ENCODE measurements at places on chromosomes 2 and 18. TPM values are rescaled to one million over a fixed set of nuclear protein-coding genes. Genes with fewer than 3 reads are reported as not detected.

UGT1A3 gene
- total RNA-seq: not detected

DNA sequence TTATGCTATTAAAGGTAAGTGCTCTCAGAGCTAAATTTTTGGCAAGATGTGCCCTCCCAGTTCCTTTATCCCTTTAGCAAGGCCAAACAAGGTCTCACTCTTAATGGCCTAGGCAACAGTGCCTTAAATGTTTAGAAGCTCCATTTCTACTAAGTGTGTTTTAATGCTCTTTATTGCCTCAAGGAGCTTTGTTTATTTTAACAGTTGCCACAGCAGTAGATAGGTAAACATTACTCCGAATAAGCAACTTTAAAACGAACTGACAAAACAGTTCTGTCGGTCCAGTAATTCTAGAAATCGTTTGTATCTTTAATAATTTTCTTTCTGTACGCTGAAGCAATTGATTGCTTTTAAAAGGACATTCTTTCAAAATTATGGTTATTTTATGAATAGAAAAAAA is 74.5 kb downstream of the PIEZO2 start:
- H3K27ac ChIP-seq: no peak overlapping the region
- no peaks in the 10 kb centered on the region for H3K36me3 ChIP-seq
- H3K27me3 ChIP-seq: no peaks in the 10 kb centered on the region
- H3K4me1 ChIP-seq: no peaks in the 10 kb centered on the region
- no peak overlapping the region for H3K4me3 ChIP-seq

DNA sequence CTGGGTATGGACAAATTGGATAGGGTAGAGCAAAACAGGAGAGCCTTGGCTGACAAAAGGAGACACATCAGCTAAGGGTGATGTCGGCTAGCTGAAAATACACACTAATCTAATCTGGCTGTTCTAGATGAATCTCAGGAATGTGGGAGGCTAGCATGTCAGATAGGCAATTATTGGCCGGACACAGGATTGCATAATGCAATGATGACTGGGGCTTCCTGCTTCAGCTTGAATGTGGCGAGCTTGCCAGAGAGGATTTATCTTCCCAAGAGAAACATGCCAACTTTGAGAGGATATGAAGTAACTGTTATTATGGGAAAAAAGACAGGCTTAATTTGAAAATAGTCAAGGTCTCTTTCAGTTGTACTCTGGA is 102.4 kb downstream of the TRIB2 start:
- no peak overlapping the region for H3K4me3 ChIP-seq
- peaks cover 3% of the 10 kb centered on the region for H3K4me1 ChIP-seq
- no peak overlapping the region for H3K27ac ChIP-seq
- H3K27me3 ChIP-seq: peaks cover 8% of the 10 kb centered on the region
- H3K36me3 ChIP-seq: no peaks in the 10 kb centered on the region

- no peaks in the 10 kb centered on the region for H3K36me3 ChIP-seq
- H3K4me1 ChIP-seq: peaks cover 2% of the 10 kb centered on the region
- H3K4me3 ChIP-seq: no peak overlapping the region
- no peak for DNase-seq
- no peaks in the 10 kb centered on the region for H3K27me3 ChIP-seq
These were observed 363.7 kb upstream of the CHAC2 start for GRCh38 chr2:53403792-53404413.

DNA sequence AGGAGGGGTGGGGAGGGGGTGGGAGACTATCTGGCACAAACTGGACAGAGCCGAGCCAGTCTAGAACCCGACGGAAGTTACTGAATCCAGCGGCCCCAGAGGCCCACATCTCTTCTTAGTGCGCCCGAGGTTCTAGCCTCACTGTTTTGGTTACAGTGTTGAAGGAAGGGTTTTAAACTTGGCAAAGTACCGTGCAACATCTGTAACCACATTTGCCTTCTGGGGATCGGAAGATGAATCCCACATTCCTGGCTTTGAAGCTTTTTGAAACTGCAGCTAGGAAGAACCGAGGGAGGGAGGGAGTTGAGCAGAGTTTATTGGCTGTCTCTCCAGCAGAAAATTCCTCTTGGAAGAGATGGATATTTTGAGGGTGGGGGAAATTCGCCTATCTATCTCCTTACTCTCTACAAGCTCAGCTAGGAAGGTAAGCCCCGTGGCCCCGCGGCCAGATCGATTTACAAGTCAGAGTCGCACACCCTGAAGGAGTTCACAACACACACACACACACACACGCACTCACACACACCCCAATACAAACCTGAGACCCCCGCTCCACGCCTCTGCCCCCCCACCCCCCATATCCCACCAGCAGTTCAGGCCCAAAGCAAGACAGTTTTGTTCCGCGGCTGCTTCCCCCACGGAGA is 1.0 kb downstream of the ACVR1 start:
- peak overlapping the region; percentile 91 for H3K4me3 ChIP-seq
- H3K36me3 ChIP-seq: peaks cover 35% of the 10 kb centered on the region
- H3K4me1 ChIP-seq: peaks cover 63% of the 10 kb centered on the region
- peak; percentile 24 for DNase-seq
- no peaks in the 10 kb centered on the region for H3K27me3 ChIP-seq
- peak overlapping the region; percentile 78 for H3K27ac ChIP-seq

ORMDL1 gene
- 87.4 TPM for total RNA-seq

TANC1 gene
- 0.55 TPM for total RNA-seq

- no peaks in the 10 kb centered on the region for H3K36me3 ChIP-seq
- peaks cover 2% of the 10 kb centered on the region for H3K27me3 ChIP-seq
- no peak overlapping the region for H3K4me3 ChIP-seq
- DNase-seq: no peak
- no peak overlapping the region for H3K27ac ChIP-seq
- H3K4me1 ChIP-seq: peaks cover 7% of the 10 kb centered on the region
These were observed 18.8 kb upstream of the MMADHC start for GRCh38 chr2:149606251-149606811.

REG1B gene
- total RNA-seq: not detected

GRCh38 chr2:780581-780980 is 103.4 kb upstream of the TMEM18 start:
- H3K4me1 ChIP-seq: no peaks in the 10 kb centered on the region
- no peak for DNase-seq
- no peaks in the 10 kb centered on the region for H3K36me3 ChIP-seq
- no peak overlapping the region for H3K27ac ChIP-seq

GRCh38 chr2:62056341-62056740 is 139.6 kb upstream of the B3GNT2 start:
- DNase-seq: no peak
- H3K27me3 ChIP-seq: no peaks in the 10 kb centered on the region
- H3K27ac ChIP-seq: no peak overlapping the region
- H3K4me1 ChIP-seq: peaks cover 14% of the 10 kb centered on the region

TIA1 gene
- 112 TPM for total RNA-seq

DNA sequence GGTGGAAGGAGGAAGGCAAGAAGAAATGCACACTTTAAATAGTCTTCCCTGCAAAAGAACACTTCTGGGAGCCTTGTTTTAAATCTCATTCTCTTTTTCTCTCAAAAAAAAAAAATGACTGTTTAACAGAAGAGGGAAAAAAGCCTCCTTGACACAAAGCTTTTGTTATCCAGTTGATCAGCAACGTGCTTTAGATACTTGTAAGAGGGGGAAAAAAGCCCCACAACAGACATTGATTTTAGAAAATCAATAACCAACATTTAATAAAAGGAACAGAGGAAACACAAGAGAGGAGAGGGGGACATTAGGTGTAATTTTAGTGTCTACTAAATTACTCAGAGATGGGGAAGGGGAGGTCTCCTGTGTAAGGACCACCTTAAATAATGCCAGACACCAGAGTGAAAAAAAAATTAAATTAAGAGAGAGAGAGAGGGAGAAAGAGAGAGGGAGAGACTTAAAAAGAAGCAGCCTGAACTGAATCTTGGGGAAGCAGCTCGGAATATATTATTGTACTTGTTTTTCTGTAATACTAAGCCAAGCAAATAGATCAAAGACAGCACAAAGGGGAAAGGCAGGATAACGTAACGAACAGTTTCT is 4.7 kb downstream of the ZEB2 start:
- H3K27me3 ChIP-seq: peaks cover 36% of the 10 kb centered on the region
- peak overlapping the region; percentile 81 for H3K4me3 ChIP-seq
- peaks cover 30% of the 10 kb centered on the region for H3K4me1 ChIP-seq
- no peak for DNase-seq
- peaks cover 25% of the 10 kb centered on the region for H3K36me3 ChIP-seq

GRCh38 chr2:149418065-149418464 is 87.7 kb downstream of the LYPD6 start:
- peaks cover 4% of the 10 kb centered on the region for H3K27me3 ChIP-seq
- H3K27ac ChIP-seq: no peak overlapping the region
- H3K36me3 ChIP-seq: no peaks in the 10 kb centered on the region
- DNase-seq: no peak

AKAIN1 gene
- total RNA-seq: not detected

DNAH7 gene
- not detected for total RNA-seq

DNA sequence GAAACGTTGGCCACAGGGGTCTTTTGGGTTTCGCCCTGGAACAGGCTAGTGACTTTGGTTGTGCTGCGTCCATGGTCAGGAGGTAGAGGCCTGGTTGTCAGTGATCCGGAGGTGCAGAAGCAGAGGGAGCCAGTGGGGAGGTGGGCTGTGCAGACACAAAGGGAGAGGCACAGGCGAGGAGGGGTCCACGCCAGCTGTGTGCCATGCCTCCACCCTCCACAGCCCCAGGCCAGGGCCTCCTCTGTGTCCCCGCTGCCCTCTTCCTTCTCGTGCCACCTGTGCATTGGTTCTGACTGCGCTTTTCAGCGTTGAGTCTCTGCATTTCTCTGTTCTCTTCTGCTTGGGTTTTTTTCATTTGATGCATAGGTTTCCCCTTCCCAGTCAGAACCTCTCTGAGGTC is 121.0 kb downstream of the GBX2 start:
- H3K27me3 ChIP-seq: peaks cover 20% of the 10 kb centered on the region
- no peaks in the 10 kb centered on the region for H3K36me3 ChIP-seq
- no peak for DNase-seq

DNA sequence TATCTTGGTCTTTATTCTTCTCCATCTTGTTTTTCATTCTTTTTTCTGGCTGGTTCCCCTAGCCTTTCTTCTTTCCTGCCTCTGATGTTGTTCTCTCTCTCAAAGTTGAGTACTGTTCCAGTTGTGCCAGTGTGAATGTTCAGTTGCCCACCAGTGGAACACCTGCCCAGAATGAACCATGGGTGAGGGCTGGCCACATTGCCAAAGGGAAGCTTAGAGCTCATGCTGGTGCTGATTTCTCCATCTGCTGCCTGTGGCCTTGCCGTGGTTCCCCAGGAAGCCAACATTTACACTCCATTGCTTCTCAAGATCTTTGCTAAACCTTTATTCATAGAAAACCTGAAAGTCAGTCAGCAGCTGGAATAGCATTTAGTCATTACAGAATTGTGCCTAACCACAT is 99.1 kb upstream of the MC2R start:
- H3K27ac ChIP-seq: no peak overlapping the region
- no peak overlapping the region for H3K4me3 ChIP-seq
- no peaks in the 10 kb centered on the region for H3K27me3 ChIP-seq
- H3K36me3 ChIP-seq: no peaks in the 10 kb centered on the region
- no peaks in the 10 kb centered on the region for H3K4me1 ChIP-seq

DNA sequence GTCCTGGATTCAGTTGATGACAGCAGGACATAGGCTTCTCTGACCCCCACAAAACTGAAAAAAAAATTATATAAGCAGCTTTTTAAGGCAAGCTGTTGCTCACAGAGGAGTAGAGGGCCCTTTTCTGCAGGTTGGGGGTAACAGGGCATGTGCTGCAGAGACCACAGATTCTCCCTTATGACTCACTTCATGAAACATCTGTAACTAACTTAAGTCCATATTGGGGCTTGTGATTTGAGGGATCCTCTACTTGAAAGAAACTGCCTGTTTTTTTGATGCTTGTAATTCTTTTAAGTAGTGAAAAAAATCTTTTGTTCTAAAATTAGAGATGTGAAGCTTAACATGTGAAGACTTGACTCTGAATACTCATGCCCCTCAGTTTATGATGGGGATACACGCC is 33.4 kb downstream of the XRCC5 start:
- H3K4me3 ChIP-seq: no peak overlapping the region
- DNase-seq: no peak
- no peaks in the 10 kb centered on the region for H3K27me3 ChIP-seq
- peaks cover 31% of the 10 kb centered on the region for H3K4me1 ChIP-seq
- peak overlapping the region; percentile 27 for H3K27ac ChIP-seq
- H3K36me3 ChIP-seq: peaks cover 52% of the 10 kb centered on the region

DNA sequence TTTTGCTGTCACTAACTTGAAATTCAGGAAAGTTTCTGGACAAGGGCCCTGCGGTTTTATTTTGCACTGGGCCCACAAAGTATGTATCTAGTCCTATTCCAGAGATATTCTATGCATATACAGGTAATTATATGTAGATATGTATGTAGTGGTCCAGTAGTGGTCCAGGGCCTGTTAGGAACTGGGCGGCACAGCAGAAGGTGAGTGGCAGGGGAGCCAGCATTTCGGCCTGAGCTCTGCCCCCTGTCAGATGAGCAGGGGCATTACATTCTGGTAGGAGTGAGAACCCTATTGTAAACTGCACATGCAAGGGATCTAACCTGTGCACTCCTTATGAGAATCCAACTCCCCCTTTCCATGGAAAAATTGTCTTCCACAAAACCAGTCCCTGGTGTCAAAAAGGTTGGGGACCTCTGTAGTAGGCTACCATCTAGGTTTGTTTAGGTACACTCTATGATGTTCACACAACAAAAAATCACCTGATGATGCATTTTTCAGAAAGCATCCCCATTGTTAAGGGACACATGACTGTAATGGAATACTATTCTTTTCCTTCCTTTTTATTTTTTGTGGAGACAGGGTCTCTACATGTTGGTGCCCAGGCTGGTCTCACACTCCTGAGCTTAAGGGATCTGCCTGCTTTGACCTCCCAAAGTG is 2.8 kb upstream of the PPP4R3B start:
- peaks cover 20% of the 10 kb centered on the region for H3K36me3 ChIP-seq
- H3K4me3 ChIP-seq: peak overlapping the region; percentile 40
- DNase-seq: peak; percentile 26
- peaks cover 49% of the 10 kb centered on the region for H3K4me1 ChIP-seq
- no peaks in the 10 kb centered on the region for H3K27me3 ChIP-seq

- DNase-seq: no peak
- H3K27ac ChIP-seq: no peak overlapping the region
These were observed 97.4 kb downstream of the EIPR1 start for GRCh38 chr2:3280197-3280596.

DNA sequence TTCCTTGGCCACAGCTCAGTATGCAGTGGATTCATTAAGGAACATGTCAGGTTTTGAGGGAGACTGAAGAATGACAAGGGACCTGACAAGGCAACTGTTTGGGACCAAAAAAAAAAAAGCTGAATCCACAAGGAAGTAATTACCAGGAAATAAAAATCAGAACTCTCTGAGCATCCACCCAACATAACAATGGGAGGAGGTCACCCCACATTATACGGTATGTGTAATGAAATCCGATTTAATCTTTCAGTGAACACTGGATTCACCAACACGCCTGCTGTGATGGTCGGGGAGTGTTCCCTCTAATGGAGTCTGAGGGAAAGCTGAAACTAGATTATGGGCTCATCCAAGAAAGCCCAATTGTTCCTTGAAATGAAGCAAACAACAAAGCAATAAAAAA is 329.3 kb downstream of the ETAA1 start:
- no peak overlapping the region for H3K4me3 ChIP-seq
- H3K27ac ChIP-seq: no peak overlapping the region
- no peaks in the 10 kb centered on the region for H3K4me1 ChIP-seq
- no peaks in the 10 kb centered on the region for H3K36me3 ChIP-seq
- DNase-seq: no peak

Measured in activated CD4-positive, alpha-beta memory T cell treated with anti-CD3 and anti-CD28 coated beads, Interleukin-2, amount 10 ng/mL, durations not matched to agents 7 days and 5 days (primary cell).